Activated CD8-positive, alpha-beta memory T cell treated with anti-CD3 and anti-CD28 coated beads for 1 hour (primary cell): ENCODE measurements at places on chromosomes 5 and 9.

- DNase-seq, result no peak
These were observed 22.8 kb downstream of the ANXA1 start for GRCh38 chr9:73174330-73174980.

- DNase-seq, result no peak
These were observed 126.2 kb upstream of the PLCXD3 start for GRCh38 chr5:41636605-41637004.

- no peak for DNase-seq
These were observed 12.7 kb upstream of the FGF1 start for GRCh38 chr5:142698447-142699183.

GRCh38 chr5:114977979-114978573 is 191.6 kb downstream of the TRIM36 start:
- no peak for DNase-seq

GRCh38 chr5:16810208-16810854 is 125.8 kb downstream of the MYO10 start:
- DNase-seq, result no peak

- no peak for DNase-seq
These were observed 193.1 kb downstream of the GLIS3 start for GRCh38 chr9:4106760-4107143.

- DNase-seq, result no peak
These were observed 423.6 kb downstream of the IRX1 start for GRCh38 chr5:4019009-4019769.

DNA sequence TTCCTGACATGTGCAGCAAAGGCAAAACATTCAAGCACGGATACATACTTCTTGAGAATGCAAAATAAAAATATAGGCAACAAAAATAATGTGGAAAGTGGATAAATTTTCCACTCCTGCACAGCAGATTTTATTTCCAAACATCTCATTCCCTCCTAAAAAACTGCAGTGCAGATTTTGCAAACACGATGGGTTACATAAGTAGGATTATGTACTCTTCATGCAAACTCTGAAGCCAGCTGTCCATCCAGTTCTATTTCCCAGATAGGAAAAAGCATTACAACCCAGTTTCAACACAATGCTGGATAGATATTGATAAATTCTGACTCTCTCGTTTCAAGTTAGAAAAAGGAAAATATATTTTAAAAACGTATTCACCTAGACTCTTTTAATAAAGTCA is 52.7 kb upstream of the CCNG1 start:
- DNase-seq, result no peak

GRCh38 chr5:44664711-44665100 is 144.0 kb upstream of the MRPS30 start:
- DNase-seq, result no peak

DNA sequence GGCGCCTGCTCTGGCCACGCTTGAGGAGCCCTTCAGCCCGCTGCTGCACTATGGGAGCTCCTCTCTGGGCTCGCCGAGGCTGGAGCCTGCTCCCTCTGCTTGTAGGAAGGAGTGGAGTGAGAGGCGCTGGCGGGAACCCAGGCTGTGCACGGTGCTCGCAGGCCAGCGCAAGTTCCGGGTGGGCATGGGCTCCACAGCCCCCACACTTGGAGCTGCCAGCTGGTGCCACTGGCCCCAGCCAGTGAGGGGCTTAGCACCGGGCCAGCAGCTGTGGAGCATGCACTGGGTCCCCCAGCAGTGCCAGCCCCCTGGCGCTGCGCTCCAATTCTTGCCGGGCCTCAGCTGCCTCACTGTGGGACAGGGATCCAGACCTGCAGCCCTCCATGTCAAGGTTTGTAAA is 122.1 kb upstream of the CD180 start:
- DNase-seq, result no peak

- no peak for DNase-seq
These were observed 214.2 kb downstream of the FANCC start for GRCh38 chr9:95103281-95103771.

- DNase-seq, result no peak
These were observed 11.5 kb upstream of the ABO start for GRCh38 chr9:133286523-133286922.

- no peak for DNase-seq
These were observed 3.9 kb downstream of the GLIPR2 start for GRCh38 chr9:36140086-36141084.

DNA sequence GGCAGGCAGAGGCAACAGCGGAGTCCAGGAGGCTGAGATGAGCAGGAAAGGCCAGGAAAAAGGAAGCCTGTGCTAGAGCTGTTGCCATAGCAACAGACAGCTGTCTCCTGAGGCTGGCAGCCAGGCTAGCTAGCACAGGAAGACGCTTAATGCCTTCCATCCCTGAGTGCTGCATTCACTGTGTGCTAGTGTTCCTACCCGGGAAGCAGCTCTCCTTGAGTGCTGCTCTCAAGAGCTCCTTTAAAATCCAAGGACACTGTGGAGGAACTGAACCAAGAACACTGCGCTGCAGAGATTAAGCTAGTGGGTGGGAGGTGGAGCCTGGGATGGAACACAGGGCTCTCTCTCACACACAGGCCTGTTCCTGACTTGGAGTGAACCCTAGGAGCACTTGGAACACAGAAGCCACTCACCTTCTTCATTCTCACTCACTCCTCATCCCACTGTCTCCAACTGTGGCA is 53.5 kb upstream of the IL7R start:
- DNase-seq, result no peak

DNA sequence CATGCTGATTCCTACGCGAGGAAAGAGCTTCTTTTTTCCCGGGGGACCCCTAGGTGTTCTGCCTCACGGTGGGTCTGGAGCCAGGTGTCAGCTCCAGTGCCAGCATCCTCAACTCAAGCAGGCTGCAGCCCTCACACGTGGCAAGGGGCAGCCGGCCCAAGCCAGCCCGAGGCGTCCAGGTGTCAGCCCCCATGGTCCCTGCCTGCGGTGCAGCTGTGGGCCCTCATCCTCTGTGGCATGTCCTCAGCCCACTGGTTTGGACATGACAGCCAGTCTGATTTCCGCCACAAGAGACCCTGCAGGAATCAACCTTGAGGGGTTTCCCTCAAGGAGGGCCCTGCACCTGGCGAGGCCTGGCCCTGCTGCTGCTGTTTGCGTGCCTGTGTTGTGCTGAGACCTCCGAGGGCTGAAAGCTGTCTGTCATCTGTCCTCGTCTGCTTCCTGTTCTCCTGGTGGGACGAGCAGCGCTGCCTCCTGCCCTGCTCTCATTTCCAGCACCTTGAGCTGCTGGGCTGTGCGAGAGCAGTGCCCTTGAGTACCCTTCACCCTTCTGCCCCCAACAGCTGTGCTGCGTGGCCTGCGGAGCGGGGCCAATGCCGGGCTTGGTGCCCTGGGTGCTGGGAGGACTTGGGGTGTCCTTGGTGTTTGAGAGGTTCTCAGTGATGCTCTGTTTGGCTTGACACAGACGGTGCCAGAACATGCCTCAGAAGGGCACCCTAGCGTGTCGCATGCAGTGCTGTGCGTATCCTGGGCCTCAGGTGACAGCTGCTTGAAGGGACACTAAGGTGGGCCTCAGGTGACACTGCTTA is 137.6 kb downstream of the CACNA1B start:
- DNase-seq, result no peak

GRCh38 chr5:16551628-16552027 is 65.2 kb downstream of the RETREG1 start:
- no peak for DNase-seq

DNA sequence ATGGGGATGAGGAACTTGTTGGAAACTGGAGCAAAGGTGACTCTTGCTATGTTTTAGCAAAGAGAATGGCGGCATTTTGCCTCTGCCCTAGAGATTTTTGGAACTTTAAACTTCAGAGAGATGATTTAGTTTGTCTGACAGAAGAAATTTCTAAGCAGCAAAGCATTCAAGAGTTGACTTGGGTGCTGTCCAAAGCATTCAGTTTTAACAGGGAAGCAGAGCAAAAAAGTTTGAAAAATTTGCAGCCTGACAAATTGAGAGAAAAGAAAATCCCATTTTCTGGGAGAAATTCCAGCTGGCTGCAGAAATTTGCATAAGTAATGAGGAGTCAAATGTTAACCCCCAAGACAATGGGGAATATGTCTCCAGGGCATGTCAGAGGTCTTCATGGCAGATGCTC is 682.3 kb upstream of the ST8SIA4 start:
- no peak for DNase-seq

DNA sequence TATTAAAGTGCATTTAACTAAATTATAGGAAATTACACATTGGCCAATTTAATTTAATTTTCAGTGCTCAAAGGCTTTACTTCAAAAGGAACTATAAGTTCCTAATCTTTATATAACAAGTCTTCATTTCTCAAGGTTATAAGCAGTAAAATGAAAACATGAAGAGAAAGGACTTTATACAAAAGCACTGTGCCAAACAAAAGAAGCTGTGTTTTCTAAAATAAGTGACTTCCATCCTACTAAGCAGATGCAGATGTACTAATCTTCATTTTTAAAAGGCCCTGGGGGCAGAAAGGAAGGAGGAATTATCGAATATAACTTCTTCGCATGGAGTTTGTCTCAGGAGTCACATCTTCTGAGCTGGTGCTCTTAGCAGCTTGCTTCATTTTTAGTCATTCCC is 81.4 kb downstream of the SHC3 start:
- DNase-seq, result no peak

GRCh38 chr9:134099123-134099761 is 31.4 kb upstream of the BRD3 start:
- peak; percentile 21 for DNase-seq

- no peak for DNase-seq
These were observed 20.6 kb downstream of the PGGT1B start for GRCh38 chr5:115241881-115242642.

DNA sequence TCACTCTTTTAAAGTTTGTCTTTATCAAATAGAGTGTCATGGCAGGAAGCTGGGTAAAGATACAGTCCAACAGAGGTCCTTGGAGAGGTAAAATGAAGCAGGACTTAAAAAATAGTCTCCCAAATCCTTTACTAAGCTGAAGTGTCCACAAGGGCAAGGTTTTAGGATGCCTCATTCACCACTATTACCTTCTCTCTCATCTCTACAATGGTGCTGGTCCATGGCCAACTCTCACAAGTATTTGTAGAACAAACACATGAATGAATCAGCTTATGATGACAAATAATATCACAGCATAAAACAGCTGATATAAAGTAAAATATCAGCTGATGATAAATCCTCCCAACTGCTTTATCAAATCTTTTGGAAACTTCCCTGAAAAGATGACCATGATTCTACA is 162.3 kb upstream of the ZNF462 start:
- no peak for DNase-seq

DNA sequence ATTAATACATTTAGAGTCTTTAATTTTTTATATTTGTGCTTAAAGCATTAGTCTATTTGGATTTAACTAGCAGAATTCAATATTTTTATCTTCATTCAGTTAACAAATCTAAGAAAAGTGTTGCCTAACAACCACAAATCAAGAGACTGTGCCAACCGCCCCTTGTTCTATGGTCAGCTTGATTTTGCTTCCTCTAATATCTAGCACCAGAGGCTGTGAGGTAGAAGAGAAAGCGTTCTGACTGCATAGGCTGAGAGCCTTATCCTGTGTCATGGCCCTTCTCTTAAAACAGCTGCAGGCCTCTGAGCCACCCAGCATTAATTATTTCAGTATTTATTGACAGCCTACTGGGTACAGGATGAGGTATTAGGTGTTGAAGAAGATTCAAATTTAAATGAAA is 693.0 kb upstream of the CDH6 start:
- DNase-seq, result no peak

DNA sequence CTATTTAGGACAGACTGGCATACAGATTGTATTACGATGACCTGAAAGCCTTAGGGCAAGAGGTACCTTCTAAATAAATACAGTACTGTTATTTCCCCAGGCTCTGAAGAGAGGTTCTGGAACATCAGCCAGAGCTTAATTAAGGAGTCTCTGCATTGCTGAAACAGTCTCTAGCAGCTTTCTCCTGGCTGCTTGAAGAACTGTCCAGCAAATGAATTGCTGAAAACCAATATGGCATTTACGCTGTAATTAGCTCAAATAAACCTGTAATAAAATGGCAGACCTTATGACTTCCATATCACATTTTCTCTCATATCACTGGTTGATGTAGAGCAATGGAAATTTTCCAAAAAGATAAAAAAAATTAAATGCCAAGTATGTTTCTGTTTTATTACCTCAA is 636.3 kb downstream of the GABRG2 start:
- no peak for DNase-seq

- DNase-seq, result no peak
These were observed 37.5 kb upstream of the TIFAB start for GRCh38 chr5:135489466-135490244.

- DNase-seq, result no peak
These were observed 91.1 kb upstream of the CEP78 start for GRCh38 chr9:78144663-78145377.

DNA sequence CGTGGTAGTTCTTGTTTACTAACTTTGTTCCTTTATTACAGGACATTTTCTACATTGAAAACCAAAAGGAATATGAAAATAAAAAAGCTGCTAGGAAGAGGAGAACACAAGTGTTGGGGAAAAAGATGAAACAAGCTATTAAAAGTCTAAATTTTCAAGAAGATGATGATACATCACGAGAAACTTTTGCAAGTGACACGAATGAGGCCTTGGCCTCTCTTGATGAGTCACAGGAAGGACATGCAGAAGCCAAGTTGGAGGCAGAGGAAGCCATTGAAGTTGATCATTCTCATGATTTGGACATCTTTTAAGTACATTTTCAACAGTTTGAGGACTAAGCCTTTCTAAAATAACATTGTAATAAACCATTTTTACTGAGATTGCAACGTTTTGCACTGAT is 23.8 kb downstream of the PHAX start:
- DNase-seq, result no peak

- DNase-seq, result no peak
These were observed 251.8 kb upstream of the RASA1 start for GRCh38 chr5:87015901-87016300.

GRCh38 chr5:37840053-37841034 is 503 bp upstream of the GDNF start:
- no peak for DNase-seq

- DNase-seq, result no peak
These were observed 134.0 kb downstream of the SLC1A3 start for GRCh38 chr5:36740259-36740898.

DNA sequence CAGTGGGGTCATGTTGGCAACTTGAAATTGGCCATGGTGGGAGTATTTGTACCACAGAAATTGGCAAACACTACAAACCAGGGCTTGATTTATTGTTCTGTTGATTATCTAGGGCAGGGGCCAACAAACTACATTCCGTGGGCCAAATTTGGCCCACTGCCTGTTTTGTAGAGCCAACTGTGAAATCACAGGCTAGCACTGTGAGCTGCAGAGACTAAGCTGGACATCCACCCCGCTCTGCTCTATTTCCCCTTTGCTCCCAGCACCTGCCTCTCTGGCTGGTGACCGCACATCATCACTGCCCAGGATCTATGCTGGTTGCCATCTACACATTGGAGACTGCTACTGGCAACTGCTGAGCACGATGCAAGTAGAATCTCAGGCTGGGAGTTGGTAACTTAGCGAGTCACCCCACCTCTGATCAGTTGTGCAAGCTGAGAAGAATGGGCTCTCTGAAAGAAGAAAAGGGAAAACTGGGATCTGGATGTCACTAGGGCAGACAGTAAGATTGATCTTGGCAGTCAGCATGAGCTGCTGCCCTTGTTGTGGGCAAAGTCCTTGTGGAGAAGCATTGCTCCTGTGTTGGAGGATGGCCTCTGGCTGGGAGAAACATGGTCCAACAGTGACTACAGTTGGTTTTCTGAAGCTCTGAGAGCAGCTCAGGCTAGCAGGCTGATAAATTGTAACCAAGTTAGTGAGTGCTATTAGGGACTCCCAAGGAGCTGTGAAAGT is 144.7 kb upstream of the RAD23B start:
- no peak for DNase-seq

GRCh38 chr9:8486095-8486494 is 686.5 kb upstream of the DMAC1 start:
- DNase-seq, result no peak

- no peak for DNase-seq
These were observed 144.6 kb upstream of the SLC30A5 start for GRCh38 chr5:68949256-68949655.
